ENCODE measurements at places on chromosomes 12 and 14.

DNA sequence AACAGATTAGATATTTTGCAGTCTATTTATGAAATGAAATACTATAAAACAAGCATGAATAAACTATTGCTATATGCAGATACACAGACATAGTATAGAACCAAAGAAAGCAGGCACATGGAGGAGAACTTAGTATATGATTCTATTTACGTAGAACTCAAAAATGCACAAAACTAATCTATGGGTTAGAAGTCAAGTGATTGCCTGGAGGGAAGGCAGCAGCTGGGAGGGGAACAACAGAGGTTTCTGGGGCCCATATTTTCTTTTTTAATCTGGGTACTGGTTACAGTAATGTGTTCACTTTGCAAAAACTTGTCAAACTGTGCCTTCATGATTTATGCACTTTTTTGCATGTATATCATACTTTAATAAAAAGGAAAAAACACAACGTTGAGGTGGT is 202.0 kb downstream of the BCAT1 start:
- DNase-seq: no peak

DNA sequence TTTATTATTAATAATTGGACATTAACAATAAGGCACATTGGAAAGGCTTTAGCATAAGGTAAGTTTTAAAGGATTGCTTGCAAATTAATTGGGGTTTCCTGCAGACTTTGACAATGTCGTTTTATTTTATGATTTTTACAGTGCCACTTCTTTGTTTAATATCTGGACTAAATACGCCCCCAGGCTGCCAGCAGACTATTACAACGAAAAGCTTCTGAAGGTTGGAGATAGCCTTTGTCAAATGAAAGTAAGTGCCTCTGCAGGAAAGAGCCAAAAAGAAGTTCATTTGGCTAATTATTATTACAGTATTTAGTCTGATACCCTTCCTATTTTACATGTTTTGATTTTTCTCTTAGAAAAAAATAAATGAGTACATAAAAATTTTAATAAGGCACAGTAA is 11.3 kb downstream of the CFAP54 start:
- DNase-seq: no peak

DNA sequence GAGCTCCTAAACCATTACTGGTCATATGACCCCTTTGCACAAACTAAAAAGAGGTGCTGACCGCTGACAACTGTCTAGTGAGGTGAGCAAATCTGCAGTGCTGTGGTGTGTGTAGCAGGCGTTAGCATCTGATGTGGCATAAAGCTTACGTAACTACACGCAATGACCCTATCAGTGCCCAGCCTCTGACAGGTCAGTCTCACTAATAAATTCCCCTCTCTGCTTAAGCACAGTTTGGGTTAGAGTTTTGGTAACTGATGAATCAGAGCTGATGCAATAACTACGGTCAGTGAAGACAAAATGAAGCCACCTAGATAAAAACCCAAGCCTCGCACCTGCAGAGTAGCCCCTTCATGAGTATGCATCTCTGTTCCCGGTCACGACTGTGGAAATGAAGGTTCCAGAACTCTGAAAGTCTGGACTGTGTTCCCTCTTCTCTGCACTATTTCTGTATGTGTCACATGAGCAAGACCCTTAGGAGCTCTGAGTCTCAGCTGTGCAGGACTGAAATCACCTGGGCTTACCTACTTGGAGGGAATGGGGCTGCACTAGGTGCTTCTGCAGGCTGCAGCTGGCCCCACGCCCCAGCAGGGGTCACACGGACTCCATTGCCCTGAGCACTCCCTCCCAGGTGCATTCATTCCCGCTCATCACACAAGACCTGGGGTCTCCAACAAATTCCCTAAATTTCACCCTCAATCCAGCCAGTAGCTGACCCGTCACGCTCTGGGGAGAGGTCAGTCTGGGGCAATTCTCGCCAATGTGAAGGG is 54.4 kb downstream of the RIMBP2 start:
- peak; percentile 2 for DNase-seq

GRCh38 chr14:32710231-32710671 is 228.4 kb upstream of the NPAS3 start:
- no peak for DNase-seq

DNA sequence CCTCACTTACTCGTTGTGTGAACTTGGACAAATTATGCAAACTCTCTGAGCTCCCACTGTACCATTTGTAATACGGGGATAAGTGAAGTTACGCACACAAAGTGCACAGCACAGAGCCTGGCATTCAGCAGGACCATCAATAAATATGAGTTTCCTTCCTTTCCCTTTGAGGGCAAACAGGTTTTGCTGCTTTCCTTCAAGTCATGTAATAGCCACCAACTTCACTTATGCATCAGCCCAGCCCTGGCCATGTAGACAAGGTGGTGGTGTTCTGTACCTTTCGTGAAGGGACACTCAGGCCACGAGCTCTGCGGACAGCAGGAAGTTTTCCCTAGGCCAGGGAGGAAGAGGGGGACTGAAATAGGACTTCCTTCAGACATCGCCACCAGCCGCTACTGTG is 272.7 kb downstream of the CACNA1C start:
- no peak for DNase-seq

GRCh38 chr12:112450725-112451124 is 32.0 kb downstream of the PTPN11 start:
- DNase-seq: no peak

Data from HCT116 (cell line).